NCI-H460 (cell line): ENCODE measurements at places on chromosomes 2 and 18. TPM values are rescaled to one million over a fixed set of nuclear protein-coding genes. Genes with fewer than 3 reads are reported as not detected.

The CNNM4 gene
- 7.6 and 9.1 TPM in 2 replicates for total RNA-seq

The STAMBP gene
- 81.2 and 88.6 TPM in 2 replicates for total RNA-seq

The C2orf15 gene
- total RNA-seq, result 0.27 TPM in 1 of 2 replicates, not detected in the other

The BOK gene
- 8.9 and 9.8 TPM in 2 replicates for total RNA-seq

The LRRC30 gene
- not detected in 2 replicates for total RNA-seq

The NEU4 gene
- 0.35 and 0.37 TPM in 2 replicates for total RNA-seq

The TLX2 gene
- 0.40 and 0.43 TPM in 2 replicates for total RNA-seq

The XDH gene
- 0.47 TPM in 1 of 2 replicates, not detected in the other for total RNA-seq

The PLEKHH2 gene
- total RNA-seq, result 1.8 and 2.1 TPM in 2 replicates

The DTNA gene
- 5.4 and 6.3 TPM in 2 replicates for total RNA-seq

The CCL20 gene
- 7.1 and 10.8 TPM in 2 replicates for total RNA-seq

The DLX1 gene
- 3.8 and 6.7 TPM in 2 replicates for total RNA-seq

The ANTXR1 gene
- 265 and 310 TPM in 2 replicates for total RNA-seq

The ASXL3 gene
- 0.20 and 0.26 TPM in 2 replicates for total RNA-seq

The ABCG5 gene
- total RNA-seq, result not detected in 2 replicates

The SCN3A gene
- 0.35 and 1.4 TPM in 2 replicates for total RNA-seq

The SFT2D3 gene
- 7.4 and 8.4 TPM in 2 replicates for total RNA-seq

The RTP5 gene
- total RNA-seq, result not detected in 2 replicates

The NAT8 gene
- total RNA-seq, result not detected in 2 replicates

The SLC39A10 gene
- total RNA-seq, result 42.3 and 45.4 TPM in 2 replicates

The CROCC2 gene
- total RNA-seq, result not detected in 2 replicates

The GPR17 gene
- total RNA-seq, result not detected in 2 replicates
